ENCODE measurements at places on chromosomes 6 and 20.

DNA sequence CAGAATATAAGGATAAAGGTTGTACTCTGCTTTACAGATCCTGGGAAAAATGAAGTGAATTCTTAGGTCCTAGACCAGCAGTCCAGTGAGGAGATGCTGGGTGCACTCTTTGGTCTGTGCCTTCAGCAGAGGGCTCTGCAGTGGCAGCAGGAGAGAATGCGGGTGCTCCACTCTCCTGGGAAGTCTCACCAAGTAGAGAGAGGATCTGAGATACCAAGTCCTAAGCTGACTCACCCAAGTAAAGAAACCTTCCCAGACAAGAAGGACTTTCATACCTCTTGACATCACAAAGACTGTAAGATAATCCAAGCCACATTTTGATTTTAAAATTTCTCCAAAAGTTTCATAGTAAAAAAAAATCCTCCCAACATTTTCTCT is 116.9 kb upstream of the EMILIN3 start:
- no peak for DNase-seq

DNA sequence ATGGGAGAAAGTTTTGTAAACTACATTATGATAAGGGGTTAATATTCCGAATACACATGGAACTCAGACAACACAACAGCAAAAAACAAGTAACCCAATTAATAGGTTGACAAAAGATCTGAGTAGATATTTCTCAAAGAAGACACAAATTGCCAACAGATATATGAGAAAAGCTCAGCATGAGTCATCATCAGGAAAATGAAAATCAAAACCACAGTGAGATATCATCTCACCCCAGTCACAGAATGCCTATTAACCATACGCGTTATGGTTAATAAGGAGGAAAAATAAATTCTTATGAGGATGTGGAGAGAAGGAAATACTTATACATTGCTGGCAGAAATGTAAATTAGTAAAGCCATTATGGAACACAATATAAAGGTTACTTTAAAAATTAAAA is 695.0 kb downstream of the COL12A1 start:
- no peak for DNase-seq

GRCh38 chr20:41138475-41139226 is 1.3 kb downstream of the PLCG1 start:
- DNase-seq: no peak

GRCh38 chr20:34952671-34953070 is 2.9 kb downstream of the GSS start:
- no peak for DNase-seq

DNA sequence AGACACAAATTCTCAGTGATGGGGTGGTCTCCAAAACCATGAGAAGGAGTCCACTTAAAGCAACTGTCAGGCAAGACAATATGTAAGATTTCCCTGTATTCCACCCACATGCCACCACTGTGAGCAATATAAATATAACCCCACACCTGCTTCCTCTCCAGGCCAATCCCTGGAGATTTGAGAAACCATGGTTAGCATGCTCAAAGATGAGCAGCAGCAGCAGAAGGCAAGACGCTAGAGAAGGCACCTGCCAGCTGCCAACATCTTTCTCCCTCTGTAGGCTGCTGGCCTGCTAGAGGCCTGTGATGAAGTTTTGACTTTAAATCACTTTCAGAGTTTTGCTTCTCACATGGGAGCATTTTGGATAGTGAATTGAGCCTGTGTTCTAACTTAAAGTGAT is 7.9 kb upstream of the SOD2 start:
- no peak for DNase-seq

DNA sequence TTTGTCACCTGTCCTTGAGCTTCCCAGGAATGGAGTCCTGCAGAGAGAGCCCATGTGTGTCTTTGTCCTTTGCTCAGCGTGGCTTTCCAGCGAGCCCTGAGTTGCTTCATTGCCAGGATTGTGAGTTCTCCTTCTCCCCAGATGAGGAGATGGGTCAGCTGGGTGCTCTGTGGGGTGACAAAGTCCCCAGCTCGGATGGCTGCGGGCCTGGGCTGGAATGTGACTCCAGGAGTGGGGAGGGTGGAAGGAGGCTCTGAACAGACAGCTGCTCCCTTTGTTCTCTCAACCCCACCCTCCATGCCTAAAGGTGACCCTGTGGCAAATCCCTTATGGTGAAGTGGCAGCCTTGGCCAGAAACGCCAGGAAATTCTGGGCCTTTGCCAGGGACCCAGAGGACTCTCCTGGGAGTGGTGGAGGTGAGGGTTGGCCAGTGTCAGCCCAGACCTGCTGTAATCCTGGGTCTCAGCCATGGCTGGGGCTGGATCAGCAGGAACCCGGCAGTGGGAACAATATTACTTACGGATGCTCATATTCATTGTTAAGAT is 44.4 kb upstream of the CST5 start:
- DNase-seq: no peak

DNA sequence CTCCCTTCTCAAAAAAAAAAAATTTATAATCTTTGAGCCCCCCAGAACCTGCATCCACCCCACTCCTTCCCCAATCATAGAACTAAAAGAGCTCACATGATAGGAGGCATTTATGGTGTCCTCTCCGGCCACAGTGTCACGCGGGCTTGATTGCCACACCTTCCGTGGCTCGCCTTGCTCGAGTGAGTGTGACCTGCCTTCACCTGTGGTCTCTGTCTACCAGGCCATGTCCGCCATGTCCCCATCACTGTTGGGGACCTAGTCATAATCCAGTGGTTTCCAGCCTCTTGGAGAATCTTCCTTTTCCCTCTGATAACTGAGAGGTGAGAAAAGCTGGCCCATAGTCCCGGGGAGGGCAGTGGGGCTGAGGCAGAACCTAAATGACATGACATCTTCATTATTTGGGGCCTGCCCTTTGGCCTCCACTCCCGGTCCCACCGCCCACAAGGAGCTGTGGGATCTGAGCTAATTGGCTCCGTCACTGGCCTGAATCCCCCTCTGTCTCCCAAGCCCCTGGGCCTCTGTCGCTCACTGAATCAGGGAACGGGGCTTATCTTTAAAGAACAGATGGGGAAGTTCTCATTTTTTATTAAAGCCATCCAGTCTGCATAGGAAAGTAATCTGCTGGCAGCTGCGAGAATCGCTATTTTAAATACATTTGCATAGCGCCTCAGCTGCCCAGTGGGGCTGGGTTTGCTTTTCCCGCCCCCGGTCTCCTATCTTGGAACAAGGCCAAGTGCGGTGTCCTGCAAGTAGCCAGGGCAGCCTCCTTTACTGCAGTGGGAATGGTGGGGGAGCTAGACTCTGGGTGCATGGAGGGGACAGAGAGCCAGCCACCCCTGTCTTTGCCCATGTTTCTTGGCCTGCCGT is 197.6 kb upstream of the PMEPA1 start:
- no peak for DNase-seq

DNA sequence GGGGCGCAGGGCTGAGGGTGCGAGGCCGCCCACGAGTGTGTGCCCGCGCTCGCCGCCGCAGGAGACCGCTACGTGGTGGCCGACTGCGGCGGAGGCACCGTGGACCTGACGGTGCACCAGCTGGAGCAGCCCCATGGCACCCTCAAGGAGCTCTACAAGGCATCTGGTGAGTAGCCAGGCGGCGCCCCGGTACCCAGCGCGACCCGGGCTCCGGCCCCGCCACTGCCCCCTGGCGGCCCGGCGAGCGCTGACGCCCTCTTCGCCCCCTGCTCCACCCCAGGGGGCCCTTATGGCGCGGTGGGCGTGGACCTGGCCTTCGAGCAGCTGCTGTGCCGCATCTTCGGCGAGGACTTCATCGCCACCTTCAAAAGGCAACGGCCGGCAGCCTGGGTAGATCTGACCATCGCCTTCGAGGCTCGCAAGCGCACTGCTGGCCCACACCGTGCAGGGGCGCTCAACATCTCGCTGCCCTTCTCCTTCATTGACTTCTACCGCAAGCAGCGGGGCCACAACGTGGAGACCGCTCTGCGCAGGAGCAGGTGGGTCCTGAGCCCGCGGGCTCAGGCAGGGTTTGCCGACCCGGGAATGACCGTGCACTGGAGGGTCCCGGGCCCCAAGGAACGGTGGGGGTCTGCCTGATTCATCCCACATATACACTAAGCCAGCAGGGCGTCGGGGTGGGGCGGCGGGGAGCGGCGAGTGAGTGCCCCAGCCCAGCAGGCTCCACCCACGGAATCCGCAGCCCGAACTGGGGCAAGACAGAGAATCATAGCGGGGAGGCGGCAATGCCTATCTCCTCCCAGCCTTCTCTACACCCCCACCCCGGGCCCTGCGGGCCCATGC is 17.4 kb downstream of the HSPA12B start:
- DNase-seq: no peak

GRCh38 chr20:6265204-6265904 is 142.5 kb upstream of the FERMT1 start:
- DNase-seq: no peak

All from activated CD4-positive, alpha-beta T cell treated with anti-CD3 and anti-CD28 coated beads for 24 hours (primary cell).